ENCODE measurements at places on chromosomes 13 and 19.
A peak's percentile ranks its signal among the peaks of the same experiment; 100 is the strongest.

DNA sequence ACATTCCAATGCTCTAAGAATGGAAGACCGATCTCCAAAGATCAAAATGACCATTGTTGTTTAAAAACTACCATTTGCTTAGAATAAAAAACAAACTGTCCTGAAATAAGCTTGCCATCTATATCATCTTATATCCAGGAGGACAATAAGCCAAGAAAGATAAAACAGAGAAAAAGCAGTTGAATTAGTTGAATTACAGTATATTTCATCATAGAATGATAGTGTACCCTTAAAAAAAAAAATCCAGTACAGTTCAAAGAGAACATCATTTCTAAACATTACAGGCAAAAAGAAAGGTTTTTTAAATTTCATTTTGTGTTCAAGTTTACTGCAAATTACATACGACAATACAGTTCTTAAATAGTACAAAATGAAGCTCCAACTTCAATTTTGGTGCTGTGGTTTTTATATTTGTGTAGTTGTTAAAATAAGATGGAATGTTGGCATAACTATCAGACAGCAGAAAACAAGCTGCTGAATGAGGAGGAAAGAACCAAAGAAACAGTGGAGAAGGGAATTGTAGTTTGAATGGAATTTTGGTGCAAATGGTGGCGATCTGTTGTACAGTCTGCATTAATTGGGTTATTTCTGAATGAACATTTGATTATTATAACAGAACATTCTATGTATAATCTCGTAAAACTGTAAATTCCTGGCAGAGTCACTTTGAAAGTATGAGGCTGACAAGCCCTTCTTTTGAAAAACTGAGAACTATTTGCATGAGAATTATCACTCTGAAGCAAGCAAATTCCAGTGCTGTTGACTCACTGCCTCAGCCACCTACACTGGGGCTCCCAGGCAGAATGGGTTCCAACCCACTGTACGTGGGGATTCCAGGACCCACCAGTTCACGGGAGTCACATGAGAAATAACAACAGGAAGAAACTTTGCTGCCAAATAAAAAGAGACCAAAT, 37.7 kb downstream of the LHFPL6 start:
- peak; percentile 82 for DNase-seq

DNA sequence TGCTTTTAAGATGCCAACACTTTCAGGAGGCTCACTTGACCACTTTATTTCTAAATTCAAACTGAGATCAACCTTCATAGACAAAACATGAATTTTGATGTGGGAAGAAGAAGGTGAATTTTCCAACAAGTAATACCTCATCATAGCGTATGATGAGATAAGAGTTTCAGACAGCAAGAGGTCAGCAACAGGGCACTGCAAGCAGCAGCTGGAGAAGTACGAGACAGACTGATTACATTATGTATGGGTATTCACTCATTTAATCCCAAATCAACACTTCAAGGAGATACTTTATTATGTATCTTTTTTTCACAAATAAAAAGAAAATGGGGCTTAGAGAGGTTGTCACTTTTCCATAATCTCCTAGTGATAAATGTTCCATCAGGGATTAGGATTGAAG, 389.8 kb downstream of the TBC1D4 start:
- no peak for DNase-seq

- peak; percentile 36 for DNase-seq
Measured at GRCh38 chr19:7533281-7533885, 2.1 kb upstream of the PNPLA6 start.

DNA sequence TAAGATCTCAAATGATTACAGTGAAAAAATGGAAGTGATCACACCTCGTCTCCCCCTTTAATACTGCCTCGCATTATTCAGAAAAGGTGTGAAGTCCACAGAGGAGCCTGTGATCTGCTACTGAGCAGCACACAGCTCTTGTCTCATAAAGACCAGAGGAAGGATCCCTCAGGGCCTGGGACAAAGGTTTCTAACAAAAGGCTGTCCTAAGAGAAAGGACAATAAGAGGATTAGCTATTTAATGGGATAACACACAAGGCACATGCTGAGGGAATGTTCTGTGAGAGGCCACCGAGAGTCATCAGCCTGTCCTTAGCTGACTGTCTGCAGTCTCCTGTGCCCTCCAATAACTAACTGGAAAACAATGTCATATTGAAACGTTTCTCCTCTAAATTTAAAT, 26.7 kb downstream of the EBPL start:
- DNase-seq = no peak

GRCh38 chr13:111532111-111532510, 211.7 kb downstream of the TEX29 start:
- DNase-seq = no peak

GRCh38 chr13:98540476-98540875, 36.4 kb downstream of the STK24 start:
- DNase-seq = no peak

DNA sequence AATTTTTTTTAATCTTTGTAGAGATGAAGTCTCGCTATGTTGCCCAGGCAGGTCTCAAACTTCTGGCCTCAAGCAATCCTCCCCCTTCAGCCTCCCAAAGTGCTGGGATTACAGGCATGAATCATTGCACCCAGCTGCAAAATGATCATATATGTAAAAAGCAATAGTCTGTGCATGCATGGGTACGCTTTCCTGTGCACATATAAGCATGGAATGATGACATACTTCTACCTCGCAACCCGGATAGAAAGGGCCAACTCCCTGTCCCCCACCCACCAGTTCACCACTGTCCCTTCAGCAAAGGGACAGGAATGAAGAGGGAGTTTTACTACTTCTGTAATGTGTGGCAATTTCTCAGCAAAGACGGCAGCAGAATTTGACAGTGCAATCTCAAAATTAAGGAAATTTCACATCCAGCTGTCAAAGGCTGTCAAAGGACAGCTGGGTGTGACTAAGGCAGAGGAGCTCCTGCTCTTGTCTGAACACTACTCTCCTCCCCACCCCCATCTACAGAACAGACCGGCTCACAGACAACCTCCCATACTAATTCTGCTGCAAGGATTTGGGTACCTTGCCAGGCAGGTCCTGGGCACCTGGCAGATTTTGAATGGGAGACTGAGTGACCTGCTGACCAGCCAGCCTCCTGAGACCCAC, 95.6 kb downstream of the TSHZ3 start:
- no peak for DNase-seq

- DNase-seq = no peak
Measured at GRCh38 chr13:76387566-76387965, 498.6 kb downstream of the KCTD12 start.

- no peak for DNase-seq
Measured at GRCh38 chr19:48290401-48290770, 20.5 kb downstream of the ZNF114 start.

GRCh38 chr19:42303101-42303464, 659 bp upstream of the PAFAH1B3 start:
- no peak for DNase-seq

- DNase-seq = no peak
Measured at GRCh38 chr13:106850973-106851650, 283.2 kb upstream of the ARGLU1 start.

DNA sequence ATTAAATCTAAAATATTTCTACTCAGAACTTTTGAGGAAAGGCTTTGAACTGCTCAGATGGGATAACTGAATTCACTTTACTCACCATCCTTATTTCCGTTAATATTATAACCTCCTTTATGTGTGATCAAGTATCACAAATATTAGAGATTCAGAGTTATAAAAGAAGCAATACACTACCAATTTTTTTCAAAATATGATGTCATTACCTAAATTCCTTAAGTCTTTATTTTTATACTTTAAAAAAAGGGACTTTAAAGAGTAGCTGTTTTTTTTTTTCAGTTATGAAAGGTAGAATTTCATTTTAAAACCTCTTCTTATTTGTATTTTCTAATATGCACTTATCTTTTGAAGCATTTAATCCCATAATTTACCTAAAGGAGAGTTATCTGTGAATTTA, 239.5 kb downstream of the DIAPH3 start:
- no peak for DNase-seq

GRCh38 chr13:61415058-61415721, 459 bp downstream of the PCDH20 start:
- peak; percentile 59 for DNase-seq

- DNase-seq = no peak
Measured at GRCh38 chr19:49557641-49558325, 22.6 kb downstream of the NOSIP start.

- no peak for DNase-seq
Measured at GRCh38 chr13:33251131-33251661, 34.4 kb downstream of the STARD13 start.

DNA sequence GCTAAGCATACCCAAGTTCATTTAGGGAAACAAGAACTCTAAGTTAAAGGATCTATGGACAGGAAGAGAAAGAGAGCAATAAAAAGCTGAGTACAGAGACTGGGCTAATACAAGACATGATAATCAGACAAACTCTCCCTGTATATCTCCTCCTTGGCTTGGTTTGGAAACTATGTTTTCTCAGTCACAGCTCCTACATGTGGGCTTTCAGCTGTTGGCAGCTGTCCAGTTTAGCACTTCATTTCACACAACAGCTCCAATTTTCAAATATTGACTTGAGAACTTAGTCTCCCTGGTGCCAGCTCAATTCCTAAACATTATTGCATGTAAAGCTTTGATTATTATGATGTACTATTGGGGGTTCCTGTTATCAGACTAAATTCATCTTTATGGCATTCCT, 222.8 kb upstream of the OBI1 start:
- no peak for DNase-seq

DNA sequence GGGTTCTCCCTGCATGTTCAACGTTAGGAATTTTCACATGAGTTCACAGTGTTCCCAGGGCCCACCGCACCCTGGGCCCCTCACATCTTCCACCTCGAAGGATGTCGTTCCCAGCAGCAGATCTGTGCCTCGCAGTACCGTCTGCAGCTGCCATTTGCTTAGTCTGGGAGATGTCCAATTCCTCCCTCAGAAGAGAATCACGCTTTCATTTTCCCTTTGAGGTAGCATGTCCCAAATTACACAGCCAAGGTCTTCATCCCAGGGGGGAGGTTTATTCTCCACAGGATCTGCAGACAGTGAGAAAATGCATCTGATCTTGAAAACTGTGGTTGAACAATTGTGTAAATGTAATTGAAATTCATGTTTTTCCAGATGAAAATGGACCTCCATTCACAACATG, 150.2 kb downstream of the DCT start:
- DNase-seq = no peak

DNA sequence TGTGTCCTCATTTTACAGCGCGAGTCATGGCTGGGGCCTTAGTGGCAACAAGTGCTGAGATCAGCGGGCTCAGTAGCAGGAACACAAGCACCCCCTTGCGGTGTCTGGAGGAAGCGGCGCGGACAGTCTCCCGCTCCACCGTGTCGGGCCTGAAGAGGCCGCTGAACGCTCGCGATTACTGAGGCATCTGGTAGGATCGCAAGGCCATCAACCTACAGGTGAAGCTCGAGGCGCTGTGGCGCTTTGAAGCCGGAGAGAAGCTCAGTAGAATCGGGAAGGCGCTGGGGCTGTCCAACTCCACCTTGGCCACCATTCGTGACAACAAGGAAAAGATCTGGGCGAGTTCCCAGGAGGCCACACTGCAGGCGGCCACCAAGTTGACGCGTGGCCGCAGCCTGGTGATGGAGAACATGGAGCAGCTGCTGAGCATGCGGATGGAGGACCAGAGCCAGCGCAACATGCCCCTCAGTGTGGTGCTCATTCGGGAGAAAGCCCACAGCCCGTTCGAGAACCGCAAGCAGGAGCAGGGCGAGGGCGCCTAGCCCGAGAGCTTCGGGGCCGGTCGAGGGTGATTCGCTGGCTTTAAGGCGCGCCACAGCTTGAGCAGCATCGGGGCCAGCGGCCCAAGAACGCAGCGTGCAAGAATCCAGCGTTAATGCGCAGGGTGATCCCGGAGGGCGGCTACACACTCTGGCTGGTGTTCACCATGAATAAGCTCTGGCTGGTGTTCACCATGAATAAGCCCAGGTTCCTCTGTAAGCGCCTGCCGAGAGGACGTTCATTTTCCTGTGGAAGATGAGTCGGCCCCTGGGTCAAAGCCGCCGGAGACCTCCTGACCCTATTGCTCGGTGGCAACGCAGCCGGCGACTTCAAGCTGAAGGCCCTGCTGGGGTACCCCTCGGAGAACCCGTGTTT, 8.3 kb upstream of the MZF1 start:
- no peak for DNase-seq

DNA sequence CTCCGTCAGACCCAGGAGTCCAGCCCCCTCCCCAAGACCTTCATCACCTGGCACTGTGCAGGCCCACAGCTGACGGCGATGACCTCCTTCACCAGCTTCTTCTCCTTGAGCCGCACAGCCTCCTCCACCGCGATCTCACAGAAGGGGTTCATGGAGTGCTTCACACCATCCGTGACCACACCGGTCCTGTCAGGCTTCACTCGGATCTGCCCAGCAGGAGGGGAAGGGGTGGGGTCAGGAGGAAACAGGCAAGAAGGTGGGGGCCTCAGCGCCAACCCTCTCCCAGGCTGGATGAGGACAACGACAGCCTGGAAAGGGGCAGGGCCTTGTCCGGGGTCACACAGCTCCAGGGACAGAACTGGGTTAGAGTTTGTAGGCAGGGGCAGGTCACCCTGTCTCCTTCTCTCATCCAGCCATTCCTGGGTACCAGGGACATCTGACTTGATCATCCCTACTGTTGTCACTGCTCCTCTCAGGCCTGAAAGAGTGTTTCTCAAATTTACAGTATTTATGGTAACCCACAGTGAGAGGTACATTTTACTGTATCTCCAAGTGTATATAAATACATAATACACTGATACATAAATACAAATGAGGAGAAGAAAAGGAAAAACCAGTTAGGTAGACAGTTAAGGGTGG, 12.0 kb downstream of the ETFB start:
- no peak for DNase-seq

DNA sequence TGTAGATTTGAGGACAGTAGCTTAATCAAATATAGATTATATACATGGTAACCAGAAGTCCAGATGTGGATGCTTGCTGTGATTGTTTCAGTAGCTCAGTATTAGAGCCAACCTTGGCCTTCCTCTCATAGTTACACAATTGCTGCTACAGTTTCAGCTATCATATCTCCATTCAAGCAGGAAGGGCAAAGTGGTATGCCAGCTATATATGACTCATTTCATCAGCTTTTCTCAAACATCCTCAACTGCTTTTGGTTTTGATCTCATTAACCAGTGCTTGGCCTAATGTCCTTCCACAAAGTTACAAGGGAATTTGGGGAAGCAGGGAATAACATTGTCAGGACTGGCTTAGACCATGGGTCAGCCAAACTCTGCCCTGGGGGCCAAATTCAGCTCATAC, 73.0 kb upstream of the MAB21L1 start:
- DNase-seq = peak; percentile 49

Measured in foreskin melanocyte (primary cell).